ENCODE measurements at places on chromosomes 2 and 18. TPM values are rescaled to one million over a fixed set of nuclear protein-coding genes. Genes with fewer than 3 reads are reported as not detected.

The BCL11A gene
- total RNA-seq: 3.5 TPM

The ERFE gene
- 0.86 TPM for total RNA-seq

The ACMSD gene
- not detected for total RNA-seq

DNA sequence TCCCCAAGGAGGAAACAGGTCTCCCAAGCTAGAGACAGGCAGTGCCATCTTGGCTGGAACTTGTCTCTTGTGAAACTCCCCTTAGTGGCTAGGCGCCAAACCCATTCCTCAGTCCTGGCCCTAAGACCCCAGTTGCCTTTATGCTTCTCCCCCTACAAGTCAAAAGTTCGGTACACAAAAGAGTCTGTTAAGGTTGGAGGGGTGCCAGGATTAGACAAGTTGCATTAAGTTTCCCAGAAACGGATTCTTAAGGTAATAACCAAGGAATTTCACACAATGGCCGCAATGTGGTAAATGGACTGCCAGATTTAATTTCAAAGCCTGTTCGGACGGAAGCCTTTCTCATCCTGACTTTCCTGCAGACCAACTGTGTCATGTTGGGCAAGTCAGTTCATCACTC lies 80.7 kb downstream of the CCBE1 start:
- H3K4me3 ChIP-seq: no peak overlapping the region
- no peaks in the 10 kb centered on the region for H3K36me3 ChIP-seq
- no peak overlapping the region for H3K27ac ChIP-seq
- DNase-seq: no peak
- H3K4me1 ChIP-seq: peaks cover 11% of the 10 kb centered on the region

DNA sequence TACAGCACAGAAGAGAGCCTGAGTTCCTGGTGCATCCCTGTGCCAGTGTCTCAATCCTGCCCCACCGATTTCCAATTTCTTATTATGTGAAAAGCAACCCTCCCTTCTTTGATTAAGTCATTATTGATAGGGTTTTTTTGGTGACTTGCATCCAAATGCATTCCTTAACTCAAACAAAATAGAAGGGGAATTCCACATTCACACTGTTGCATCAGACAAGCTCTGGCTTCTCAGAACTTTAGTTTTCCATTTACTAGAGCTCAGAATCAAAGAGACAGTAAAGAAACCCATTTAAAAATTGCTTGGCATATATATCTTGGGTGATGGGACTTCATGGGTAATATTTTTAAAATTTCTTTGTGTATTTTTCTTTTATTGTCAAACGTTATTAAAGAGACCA lies 13.8 kb upstream of the TMEM200C start:
- H3K27ac ChIP-seq: no peak overlapping the region
- H3K27me3 ChIP-seq: peaks cover 9% of the 10 kb centered on the region
- no peak overlapping the region for H3K4me3 ChIP-seq
- no peaks in the 10 kb centered on the region for H3K4me1 ChIP-seq
- H3K36me3 ChIP-seq: no peaks in the 10 kb centered on the region

DNA sequence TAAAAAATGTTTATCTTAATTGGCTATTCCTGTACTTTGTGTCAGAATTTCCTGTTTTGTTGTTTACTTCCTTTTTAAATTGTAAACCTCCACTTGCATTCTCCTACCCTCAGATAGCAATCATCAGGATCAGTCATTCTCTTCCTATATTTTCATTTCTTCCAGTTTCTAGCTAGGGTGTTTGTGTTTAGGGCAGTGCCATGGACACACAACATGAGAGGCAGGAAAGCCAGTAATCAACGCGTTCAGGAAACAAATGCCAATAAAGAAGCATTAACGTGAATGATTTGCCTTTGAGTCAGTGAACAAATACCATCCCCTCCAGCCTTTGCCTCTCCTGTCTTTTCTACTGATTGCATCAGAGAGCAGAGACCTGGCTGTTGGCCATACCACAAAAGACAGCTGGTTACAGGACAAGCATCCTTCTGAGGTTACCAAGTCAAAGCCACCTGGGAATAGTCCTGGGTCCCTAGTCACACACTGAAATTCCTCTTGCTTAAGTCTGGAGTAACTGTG lies 56.7 kb upstream of the FHL2 start:
- no peaks in the 10 kb centered on the region for H3K36me3 ChIP-seq
- H3K4me3 ChIP-seq: peak overlapping the region; percentile 37
- peak overlapping the region; percentile 96 for H3K27ac ChIP-seq
- H3K27me3 ChIP-seq: no peaks in the 10 kb centered on the region
- H3K4me1 ChIP-seq: peaks cover 20% of the 10 kb centered on the region

GRCh38 chr2:134482131-134482723 lies 228.4 kb downstream of the MGAT5 start:
- no peaks in the 10 kb centered on the region for H3K27me3 ChIP-seq
- no peaks in the 10 kb centered on the region for H3K4me1 ChIP-seq
- DNase-seq: no peak
- H3K4me3 ChIP-seq: no peak overlapping the region
- H3K27ac ChIP-seq: no peak overlapping the region
- no peaks in the 10 kb centered on the region for H3K36me3 ChIP-seq

DNA sequence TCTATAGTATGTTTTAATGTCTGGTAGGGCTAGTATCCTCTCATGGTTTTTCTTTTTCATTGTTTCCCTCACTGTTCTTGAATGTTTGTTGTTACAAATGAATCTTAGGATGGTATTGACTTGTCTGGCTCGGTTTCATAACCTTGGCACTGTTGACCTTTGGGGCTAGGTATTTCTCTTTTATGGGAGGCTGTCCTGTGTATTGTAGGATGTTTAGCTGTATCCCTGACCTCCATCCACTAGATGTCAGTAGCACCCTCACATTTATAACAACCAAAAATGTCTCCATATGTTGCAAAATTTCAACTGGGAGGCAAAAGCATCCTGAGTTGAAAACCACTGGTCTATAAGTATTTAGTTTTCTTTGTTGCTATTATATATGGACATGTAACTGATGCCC lies 7.0 kb upstream of the AOX1 start:
- DNase-seq: peak; percentile 64
- no peaks in the 10 kb centered on the region for H3K27me3 ChIP-seq
- no peak overlapping the region for H3K27ac ChIP-seq
- H3K4me3 ChIP-seq: no peak overlapping the region
- no peaks in the 10 kb centered on the region for H3K4me1 ChIP-seq

GRCh38 chr2:233247116-233247515 lies 4.4 kb upstream of the ATG16L1 start:
- no peak overlapping the region for H3K27ac ChIP-seq
- DNase-seq: no peak
- no peaks in the 10 kb centered on the region for H3K27me3 ChIP-seq
- H3K4me3 ChIP-seq: no peak overlapping the region
- H3K4me1 ChIP-seq: peaks cover 4% of the 10 kb centered on the region

DNA sequence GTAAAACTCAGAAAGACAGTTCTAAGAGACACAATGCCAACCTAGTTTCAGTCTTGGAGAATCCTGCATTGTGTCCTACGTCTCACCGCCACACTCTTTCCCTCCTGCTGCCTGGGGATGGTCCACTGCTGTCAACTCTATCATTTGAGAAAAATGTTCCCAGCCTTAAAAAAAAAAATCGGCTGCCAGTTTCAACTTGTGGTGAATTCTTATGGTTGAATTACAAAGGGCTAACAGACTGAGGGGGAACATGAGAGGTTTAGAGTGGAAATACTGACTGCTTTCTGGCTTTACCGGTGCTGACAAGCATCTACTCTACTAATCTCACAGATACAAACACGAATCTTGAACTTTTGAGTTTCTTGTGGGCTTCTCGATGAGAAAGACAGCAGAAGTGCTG lies 74.0 kb downstream of the NAB1 start:
- H3K4me1 ChIP-seq: peaks cover 11% of the 10 kb centered on the region
- no peak overlapping the region for H3K4me3 ChIP-seq
- no peak overlapping the region for H3K27ac ChIP-seq
- no peak for DNase-seq

- H3K36me3 ChIP-seq: peaks cover 15% of the 10 kb centered on the region
- no peaks in the 10 kb centered on the region for H3K27me3 ChIP-seq
- no peak for DNase-seq
- H3K27ac ChIP-seq: no peak overlapping the region
- no peak overlapping the region for H3K4me3 ChIP-seq
- no peaks in the 10 kb centered on the region for H3K4me1 ChIP-seq
These were observed 112.7 kb downstream of the ZEB2 start for GRCh38 chr2:144407262-144407661.

GRCh38 chr2:62540408-62541168 lies 34.6 kb upstream of the TMEM17 start:
- DNase-seq: no peak
- no peaks in the 10 kb centered on the region for H3K27me3 ChIP-seq
- no peak overlapping the region for H3K27ac ChIP-seq
- no peak overlapping the region for H3K4me3 ChIP-seq

DNA sequence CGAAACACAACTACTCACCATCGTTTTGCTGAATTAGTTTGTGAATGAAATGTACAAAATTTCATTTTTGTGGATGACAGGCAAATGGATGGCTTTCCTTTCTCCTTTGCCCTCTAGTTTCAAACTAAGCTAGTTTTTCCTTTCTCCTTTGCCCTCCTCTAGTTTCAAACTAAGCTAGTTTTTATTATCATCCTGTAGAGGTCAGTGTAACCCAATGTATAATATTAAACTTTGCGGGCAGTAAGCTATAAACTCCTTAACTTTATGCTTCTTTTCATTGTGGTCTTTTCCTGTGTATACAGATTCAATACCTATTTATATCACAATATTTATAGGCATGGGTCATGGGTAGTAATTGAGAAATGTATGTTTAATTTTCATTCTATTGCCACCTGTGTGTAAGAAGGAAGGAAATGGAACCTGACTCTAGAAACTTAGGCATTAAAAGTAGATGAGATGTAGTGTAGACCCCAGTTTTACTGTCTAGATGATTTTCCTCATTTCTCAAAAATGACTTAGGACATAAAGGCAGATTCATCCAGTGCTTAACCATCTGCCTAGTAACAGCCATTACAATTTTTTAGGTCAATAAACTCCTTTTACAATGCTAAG lies 58.1 kb downstream of the MAP3K19 start:
- H3K36me3 ChIP-seq: no peaks in the 10 kb centered on the region
- DNase-seq: peak; percentile 53
- no peak overlapping the region for H3K27ac ChIP-seq
- H3K4me1 ChIP-seq: no peaks in the 10 kb centered on the region

DNA sequence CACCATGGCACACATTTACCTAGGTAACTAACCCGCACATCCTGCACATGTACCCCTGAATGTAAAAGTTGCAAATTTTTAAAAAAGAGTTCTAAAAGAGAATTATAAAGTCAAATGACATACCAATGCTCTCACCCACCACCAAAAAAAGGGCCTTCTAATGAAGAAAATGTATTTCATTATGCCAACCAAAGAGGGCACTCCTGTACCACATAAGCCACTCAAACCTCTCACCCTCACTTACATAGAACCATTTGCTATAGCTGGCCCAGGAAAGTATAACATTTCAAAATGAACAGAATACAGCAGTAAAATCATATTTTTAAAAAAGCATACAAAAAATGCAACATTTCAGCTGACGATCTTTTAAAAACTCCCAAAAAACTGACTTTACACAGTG lies 241.5 kb upstream of the PKDCC start:
- H3K36me3 ChIP-seq: no peaks in the 10 kb centered on the region
- no peak for DNase-seq
- no peak overlapping the region for H3K27ac ChIP-seq
